GM04504 (cell line): ENCODE measurements at places on chromosomes 3 and 15.

GRCh38 chr3:196659901-196660351 lies 20.4 kb downstream of the NRROS start:
- DNase-seq: no peak

DNA sequence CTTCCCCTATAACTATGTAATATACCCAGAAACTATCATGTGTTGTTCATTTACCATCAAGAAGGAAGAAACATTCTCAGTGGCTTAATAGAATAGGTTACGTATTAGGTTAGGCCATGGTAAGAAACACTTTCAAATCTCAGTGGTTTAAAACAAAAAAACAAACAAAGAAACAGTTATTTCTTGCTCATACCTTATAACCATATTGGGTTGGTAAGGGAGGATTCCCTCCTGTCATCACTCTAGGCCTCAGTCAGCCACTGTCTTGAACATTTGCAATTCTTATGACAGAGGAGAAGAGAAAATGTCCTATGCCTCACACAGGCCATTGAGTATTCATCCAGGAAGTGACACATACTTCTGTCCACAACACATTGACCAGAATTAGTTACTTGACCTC lies 727.7 kb upstream of the NECTIN3 start:
- no peak for DNase-seq

DNA sequence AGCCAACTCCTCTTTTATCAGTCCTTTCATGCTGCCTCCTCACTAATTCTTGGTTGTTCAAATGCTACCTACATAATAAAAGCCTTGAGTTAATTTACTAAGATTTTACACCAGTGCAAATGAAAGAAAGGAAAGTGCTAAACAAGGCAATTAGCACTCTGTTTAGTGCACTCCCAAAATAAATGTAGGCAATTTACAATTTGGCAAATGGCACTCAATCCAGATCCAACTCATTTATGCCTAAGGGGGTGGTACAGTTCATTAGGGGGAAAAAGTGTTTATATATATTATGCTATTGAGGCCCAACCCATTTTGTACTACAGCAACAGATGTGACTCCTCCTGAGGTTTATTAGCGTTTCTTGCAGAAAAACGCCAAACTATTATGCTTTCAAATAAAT lies 370.1 kb downstream of the NR2F2 start:
- no peak for DNase-seq

DNA sequence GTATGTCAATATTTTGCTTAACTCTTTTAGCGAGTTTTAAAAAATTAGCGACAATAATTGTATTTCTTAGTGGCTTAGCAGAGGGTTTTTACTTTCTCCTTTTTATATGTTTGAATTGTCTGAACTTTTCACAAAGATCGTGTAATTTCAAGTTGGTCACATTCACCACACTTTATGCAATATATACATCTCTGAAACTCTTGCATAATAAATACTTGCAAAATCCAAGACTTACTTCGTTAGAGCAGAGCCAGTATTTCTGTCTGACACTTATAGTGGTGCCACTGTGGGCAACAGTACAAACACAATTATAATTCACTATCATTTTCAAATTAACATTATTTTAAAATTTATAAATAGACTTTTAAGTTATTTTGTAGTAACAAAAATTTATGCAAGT lies 62.0 kb downstream of the SUCNR1 start:
- no peak for DNase-seq

DNA sequence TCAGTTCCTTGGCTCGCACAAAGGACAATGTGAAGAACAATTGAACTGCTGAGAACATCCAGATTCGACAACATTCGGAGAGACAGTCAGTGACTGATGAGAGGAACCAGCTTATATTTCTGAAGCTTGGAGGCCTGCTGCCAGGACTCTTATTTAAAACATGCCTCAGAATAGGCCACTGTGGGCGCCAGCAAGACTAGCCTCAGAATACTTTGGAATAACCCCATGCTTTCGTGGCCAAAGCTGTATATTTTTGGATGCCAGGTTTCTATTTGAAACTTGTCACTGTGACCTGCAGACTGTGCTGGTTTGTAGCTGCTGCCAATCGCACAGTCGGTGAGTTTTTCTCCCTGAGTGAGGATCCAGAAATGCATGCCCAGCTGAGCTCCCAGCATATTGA lies 129.9 kb upstream of the UBE3A start:
- DNase-seq: no peak

- no peak for DNase-seq
Measured at GRCh38 chr3:13149330-13150108, 76.3 kb upstream of the IQSEC1 start.

DNA sequence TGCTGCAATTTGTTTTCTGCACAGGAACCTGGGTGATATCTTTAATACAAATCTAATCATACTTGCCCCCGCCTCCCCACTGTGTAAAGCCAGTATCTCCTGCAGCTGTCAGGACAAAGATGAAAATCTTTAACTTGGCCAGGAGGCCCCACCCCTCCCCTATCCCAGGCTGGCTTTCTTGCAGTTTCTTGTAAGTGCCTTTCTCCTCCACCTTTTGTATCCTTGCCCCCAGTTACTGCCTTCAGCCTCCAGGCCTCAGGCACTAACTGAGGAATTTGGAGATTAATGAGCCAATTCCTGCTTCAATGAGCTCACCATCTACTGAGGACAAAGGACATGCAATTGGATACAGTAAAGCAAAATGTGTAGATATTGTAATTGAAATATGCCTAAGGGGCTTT lies 6.5 kb downstream of the GCSAM start:
- no peak for DNase-seq

DNA sequence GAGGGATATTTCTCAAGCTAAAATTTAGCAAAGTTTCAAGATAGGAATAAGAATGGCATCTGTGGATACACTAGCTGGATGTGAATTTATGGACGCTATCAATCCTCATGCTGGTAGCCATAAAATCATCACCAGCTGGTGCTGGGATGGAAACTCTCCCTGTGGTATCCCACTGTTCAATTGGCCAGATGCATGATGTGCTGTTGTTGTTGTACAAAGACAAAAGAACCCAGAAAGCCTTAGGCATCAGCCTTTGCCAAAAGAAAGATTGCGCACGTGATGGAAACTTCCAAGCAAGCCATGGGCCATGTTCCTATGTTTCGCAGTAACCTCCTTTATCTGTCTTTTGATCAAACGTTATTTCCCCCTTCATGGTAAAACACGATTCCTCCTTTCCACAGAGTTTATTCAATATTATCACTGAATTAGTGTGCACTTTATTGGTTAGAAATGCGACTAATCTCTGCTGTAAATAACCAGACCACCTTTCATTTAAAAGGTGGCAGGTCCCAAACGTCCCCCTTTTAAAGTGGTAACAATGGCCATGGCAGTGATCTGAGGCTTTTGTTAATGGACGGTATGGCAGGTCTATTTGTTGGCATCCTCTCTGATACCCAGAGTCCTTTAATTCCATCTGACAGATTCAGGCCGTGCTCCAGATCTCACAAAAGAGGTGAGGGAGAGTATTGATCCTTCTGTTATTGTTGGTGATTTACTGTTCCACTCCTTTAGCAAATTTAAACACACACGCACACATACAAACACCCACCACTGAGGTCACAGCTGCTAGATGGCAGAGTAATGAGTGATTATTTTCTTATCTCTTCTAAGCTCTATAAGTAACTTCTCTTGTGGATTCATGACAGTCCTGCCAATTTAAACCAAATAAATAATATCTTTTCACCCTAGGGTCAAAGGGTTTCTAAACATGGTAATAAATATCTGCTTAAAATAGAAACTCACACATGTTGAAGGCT lies 291.2 kb upstream of the KCNMB2 start:
- DNase-seq: no peak

DNA sequence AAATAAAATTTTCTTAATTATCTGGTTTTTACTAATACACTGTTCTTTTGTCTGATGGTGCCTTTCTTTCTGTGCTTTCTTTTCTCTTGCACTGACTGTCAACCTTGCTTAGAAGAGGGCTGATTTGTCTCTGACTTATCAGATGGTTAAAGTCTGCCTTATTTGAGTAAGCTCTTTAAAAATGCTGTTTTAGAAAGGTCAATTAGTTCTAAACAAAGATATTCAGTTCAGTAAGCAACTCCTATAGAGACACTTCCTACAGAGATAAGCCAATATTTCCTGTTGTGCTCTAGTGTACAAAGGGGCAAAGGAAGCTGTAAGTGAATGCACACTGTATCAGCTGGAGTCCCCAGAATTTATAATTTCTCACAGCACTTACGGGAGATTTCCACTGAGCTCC lies 153.4 kb upstream of the TSPAN3 start:
- DNase-seq: no peak

DNA sequence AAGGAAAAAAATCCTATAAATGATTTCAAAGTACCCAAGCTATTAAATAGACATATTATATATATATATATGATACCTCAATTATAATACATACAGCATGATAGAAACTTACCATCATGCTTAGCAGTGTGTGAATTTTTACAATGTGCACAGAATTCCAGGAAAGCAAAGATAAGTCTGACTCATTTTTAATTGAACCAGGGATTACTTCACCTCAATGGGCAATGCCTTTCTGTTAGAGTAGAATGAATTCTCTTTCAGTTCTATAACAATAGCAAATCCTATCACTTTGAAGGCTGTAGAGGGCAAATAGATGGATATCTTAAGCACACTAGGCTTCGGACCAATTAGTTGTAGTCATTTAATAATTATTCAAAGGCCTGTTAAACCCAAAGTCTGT lies 54.8 kb upstream of the P3H2 start:
- DNase-seq: no peak

DNA sequence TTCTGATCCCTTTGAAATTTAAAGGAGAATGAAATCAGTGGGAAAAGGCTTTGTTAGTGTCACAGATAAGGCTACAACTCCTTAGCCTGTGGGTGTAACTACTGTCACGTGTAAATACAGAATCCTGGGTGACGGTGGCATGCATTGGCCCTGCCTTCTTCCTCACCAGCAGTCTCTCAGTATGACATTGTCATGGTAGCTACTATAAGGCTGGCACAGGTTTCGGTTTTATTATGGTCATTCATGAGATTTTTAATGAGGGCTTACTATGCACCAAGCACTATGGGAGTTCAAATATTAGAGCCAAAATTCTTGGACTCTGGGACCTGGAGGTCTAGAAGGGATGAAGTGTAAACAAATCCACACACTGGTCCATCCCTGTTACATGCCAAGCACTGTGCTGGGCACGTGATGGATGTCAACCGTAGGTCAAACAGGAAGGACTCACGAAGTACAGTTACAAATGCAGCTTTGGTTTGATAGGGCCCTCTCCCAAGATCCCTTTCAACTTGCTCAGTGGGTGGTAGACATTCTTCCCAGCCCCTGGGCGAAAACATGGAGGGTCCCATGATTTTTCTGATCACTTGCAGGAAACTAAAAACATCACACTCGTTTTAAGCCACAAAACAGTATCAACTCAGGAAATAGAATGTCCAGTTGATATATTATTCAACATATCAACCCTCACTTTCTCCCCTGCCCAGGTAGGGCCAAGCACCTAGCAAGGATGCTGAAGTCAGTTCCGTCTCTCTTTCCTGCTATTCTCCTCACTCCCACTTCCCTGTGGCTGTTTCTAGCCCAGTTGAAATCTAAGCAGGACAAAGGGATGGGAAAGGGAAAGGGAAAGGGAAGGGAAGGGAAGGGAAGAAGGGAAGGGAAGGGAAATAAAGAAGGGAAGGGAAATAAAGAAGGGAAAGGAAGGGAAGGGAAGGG lies 25.3 kb downstream of the BFSP2 start:
- no peak for DNase-seq

DNA sequence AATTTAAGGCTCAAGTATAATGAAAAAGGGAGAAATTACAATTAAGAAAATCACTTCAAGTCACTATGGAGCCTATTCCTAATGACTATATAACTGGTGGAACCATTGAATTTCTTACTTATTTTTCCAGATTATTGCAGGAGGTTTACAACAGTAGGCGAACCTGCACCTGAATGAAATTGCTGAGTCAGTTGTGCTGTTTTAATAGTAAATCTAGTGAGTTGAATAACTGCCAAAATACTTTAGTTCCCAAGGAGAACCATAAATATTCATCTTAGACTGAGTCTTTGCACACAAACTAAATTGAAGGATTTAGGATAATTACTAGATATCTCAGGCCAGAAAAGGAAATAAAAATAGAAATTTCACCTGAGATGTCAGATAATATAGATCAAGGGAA lies 1052.8 kb downstream of the NAALADL2 start:
- DNase-seq: no peak

DNA sequence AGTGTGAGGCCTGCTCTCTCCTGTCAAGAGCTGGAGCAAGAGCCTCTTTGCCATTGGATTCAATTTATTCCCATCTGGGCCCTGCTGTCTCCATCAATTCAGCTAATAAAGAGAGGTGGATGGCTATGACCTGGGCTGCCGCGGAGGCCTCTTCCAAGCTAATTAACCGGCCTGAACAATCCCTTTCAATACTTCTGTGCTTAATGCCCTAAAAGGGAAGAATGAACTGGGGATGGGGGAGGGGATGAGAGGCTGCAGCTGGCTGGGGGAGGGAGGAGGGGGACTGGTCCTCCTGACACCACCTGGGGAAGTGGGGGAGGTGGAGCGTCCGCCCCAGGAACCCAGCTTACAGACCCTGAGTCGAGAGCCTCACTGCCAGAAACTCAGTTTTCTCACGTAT lies 33.4 kb upstream of the PRR23E start:
- no peak for DNase-seq

DNA sequence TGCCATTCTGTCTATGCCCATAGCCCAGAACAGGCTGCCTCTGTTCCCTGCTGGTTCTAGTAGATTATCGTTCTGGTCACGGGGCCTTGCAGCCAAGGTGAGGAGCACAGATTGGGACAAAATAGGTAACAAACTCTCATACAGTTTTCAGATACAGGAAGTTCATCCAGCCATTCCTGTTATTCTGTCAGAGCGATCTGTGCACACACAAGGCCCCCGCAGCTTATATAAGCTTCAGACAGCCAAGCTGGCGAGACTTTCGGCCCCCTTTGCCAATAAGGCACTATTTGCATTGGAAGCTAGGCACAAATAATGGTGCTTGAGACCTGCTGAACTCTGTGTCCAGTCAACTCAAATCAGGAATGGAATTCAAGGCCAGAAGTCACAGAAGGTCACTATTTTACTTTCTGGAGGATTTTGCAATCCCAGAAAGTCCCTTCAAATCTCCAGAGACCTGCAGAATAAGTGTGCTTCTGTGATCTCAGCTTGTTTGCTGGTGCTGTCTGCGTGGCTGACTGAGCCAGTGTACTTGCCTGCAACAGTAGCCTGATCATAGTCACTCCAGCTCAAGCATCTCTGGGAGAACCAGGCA lies 69.4 kb downstream of the BFSP2 start:
- no peak for DNase-seq

DNA sequence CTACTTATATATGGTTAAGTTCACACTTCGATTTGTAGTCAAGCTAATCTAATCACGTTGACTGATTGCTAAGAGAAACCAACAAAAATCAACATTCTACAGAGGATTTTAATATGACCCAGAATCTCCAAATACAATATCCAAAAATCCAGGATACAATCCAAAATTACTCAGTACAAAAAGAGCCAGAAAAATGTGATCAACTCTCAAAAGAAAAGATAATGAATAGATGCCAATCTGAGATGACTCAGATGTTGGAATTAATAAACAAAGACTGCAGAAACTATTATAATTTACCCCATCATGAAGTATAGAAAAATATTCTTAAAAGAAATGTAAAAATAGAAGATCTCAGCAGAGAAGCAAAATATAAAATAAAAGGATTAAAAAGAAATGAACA lies 22.3 kb downstream of the HACL1 start:
- no peak for DNase-seq

GRCh38 chr3:197748597-197749314 lies 927 bp upstream of the FYTTD1 start:
- peak; percentile 73 for DNase-seq

GRCh38 chr15:81161851-81162250 lies 27.8 kb downstream of the CFAP161 start:
- DNase-seq: no peak
